GM03348 (cell line): ENCODE measurements at places on chromosomes 7 and 10.

- peak; percentile 52 for DNase-seq
Measured at GRCh38 chr10:110067960-110068770, 60.4 kb downstream of the ADD3 start.

DNA sequence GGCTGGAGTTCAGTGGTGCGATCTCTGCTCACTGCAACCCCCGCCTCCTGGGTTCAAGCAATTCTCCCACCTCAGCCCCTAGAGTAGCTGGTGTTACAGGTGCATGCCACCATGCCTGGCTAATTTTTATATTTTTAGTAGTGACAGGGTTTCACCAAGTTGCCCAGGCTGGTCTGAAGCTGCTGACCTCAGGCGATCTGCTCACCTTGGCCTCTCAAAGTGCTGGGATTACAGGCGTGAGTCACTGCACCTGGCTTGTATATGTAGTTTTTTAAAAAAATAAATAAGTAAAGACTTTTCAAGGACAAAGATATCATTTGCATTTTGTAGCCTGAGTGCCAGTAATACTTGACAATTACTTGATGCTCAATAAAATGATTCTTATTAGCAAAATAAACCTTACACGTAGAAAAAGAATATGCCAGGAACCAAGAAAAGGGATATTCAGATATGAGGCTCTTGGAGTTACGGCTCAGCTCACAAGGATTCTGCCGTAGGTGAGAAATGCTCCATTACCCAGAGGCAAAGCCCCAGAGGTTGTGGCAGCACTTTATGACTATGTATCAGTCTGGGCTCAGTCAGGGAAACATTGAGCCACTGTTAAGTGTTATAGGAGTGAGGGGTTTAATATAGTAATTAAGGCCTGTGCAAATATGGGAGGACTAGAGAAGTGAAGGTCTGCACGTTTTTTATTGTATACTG, 98.5 kb downstream of the TPST1 start:
- no peak for DNase-seq

DNA sequence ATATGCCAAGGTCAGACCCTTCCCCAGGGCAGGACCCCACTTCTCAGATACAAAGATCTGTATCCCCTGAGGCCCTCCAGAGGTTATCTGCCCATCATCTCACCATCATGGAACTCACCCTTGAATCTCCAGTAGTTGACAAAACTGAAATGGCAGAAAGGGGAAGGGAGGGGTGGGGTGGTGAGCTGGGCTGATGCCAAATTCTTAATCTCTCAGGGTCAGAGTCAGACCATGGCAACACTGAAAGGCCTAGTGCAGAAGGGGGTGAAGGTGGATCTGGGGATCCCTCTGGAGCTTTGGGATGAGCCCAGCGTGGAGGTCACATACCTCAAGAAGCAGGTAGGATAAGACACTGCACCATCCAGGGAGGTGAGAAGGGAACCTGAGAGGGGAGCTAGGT, 3.1 kb downstream of the CNPY4 start:
- DNase-seq, result no peak

GRCh38 chr7:107939573-107940489, 48.8 kb downstream of the DLD start:
- DNase-seq, result peak; percentile 70

DNA sequence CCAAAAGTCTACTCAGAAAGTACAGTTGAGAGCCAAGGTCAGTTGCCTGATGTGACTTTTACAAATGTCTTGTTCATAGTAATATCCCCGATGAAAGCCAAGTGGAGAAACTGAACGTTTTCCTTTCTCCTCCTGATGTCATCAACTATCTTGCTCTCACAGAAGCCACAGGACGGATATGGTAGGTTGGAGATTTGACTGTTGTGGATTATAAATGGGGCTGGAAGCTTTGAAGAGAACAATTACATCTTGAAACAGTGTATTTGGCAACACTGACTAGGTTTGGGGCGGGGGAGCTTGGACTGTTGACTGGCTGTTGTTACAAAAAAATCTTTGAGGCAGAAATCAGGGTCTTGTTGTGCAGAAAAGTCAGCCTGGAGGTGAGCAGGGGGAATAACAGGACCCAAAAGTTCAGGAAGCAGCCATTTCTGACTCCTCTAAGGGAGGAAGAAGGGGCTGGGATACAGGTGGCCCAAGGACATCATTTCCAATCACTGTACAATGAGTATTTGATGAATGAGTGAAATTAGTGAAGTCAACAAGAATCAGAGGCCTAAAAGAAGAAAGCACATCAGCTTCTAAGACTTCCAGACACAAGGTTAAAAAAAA, 24.3 kb downstream of the PLEKHS1 start:
- no peak for DNase-seq

DNA sequence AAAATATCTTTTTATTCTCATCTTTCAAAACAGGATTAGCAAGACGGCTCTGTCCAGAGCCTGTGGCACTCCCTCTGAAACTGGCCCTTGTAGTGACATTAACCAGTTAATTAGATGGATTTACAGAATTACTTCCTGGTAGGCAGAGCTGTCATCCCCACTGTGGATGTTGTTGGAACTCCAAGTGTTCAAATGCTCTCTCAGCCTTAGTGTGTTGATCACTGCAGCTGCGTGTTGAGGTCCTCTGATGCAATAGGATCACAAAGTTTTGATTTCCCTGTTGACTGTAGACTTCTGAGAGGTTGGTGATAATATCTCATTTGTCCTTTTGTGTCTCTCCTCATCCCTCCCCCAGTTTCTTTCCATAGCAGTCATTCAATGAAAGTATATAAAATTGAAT, 117.3 kb upstream of the CDK6 start:
- peak; percentile 5 for DNase-seq

- DNase-seq, result no peak
Measured at GRCh38 chr7:15874774-15875173, 188.3 kb upstream of the MEOX2 start.

GRCh38 chr7:105691680-105692564, 110.6 kb upstream of the EFCAB10 start:
- peak; percentile 60 for DNase-seq

DNA sequence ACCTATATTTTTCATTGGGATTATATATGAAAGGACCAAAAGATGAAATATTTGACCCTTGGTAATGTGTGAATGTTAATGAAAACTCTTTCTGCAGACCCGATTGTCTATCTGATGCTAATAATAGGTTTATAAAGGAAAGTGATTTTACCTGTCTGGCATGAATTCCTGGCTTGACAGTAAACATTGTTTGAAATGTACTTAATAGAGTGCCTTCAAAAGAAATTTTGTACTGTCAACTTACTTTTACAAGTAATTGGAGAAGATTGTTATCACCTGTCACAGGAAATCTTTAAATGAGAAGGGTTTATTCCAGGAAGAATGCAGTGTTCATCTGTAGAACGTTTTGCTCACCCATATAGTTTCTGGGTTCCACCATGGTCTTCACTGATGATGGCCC, 588.2 kb downstream of the INHBA start:
- DNase-seq, result no peak

DNA sequence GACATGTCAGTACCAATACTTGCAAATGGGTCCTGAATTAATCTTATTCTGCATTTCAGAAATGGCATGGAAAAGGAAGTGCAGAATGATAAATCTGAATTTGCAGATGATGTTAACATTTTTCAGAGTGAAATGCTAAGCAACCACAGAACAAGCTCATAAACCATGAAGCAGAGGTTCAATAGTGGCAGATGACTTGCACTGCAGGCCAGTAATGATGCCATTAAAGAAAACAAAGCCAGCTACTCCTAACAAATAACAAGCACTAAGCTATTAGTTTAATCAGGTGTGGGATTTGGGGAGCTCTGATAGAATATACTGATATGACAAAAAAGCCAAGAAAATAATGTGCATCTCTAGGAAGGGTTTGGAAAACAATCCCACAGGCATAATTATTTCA, 85.4 kb downstream of the FAM13C start:
- no peak for DNase-seq

DNA sequence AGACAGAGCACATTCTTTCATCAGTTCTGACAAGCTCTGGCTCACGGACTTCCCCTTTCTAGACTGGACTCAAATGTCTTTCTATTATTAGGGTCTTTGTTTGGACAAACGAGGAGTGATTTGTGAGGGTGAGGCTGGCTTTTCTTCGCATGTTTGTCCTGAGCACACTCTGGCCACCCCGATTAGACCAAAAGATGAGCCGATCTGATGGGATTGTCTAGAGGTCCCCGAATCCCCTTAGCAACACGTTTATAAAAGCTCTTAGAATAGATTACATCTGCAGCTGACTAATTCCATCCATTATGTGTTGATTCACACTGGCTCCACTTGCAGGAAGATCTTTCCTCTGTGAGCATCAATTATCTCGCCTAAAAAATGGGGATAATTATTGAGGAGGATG, 675.4 kb upstream of the AUTS2 start:
- no peak for DNase-seq

- DNase-seq, result peak; percentile 55
Measured at GRCh38 chr7:139995017-139995915, 67.5 kb downstream of the PARP12 start.

DNA sequence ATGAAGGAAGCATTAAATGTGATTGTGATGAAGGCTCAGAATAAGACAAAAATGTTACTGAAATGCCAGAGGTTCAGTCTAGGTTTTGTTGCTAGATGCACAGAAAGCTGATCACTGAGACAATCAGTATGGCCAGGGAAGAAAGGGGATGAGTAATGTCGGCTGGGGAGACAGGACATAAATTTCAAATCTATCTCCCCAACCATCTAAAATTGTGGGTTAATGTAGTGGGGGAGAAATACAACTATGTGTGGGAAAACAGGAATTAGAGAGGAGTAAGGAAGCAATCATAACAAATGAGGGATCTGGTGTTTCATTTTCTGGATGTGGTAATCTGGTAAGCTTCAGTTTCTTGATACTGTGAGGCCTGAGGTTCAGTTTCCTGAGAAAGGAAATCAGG, 1111.0 kb downstream of the XPNPEP1 start:
- DNase-seq, result peak; percentile 5

GRCh38 chr10:80104066-80104926, 25.8 kb downstream of the TMEM254 start:
- peak; percentile 77 for DNase-seq

DNA sequence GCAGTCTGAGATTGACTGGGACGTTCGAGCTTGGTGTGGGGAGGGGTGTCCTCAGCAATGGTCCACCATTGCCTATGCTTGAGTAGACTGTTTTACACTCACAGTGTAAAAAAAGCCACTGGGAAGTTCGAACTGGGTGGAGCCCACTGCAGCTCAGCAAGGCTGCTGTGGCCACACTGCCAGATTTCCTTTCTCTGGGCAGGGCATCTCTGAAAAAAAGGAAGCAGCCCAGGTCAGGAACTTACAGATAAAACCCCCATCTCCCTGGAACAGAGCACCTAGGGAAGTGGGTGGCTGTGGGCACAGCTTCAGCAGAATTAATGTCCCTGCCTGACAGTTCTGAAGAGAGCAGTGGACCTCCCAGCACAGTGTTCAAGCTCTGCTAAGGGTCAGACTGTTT, 80.3 kb downstream of the BICC1 start:
- no peak for DNase-seq

DNA sequence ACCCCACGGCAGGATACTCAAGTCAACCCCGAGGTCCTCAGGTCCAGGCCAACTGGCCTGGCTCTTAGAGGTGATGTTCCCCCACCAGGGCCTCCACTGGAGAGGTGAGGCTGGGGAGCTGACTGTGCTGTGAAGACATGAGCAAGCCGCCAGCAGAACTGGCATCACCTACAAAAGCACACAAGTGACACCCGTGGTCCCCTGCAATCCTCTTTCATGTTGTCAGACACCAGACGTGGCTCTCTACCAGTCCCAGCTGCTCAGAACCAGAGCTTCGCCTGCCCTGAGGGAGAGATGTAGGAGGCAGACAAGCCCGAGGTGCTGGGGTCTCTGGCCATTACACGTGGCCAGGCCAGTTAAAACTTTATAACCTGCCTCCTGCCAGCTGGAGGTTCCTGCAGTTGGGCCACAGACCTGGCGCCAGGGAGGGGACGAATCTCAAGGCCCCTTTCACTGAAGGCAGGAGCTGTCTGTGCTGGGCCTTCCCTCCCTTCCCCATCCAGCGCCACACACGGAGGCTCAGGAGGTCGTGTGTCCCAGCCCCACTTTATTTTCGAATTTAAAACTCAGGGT, 2.2 kb downstream of the COMTD1 start:
- no peak for DNase-seq

DNA sequence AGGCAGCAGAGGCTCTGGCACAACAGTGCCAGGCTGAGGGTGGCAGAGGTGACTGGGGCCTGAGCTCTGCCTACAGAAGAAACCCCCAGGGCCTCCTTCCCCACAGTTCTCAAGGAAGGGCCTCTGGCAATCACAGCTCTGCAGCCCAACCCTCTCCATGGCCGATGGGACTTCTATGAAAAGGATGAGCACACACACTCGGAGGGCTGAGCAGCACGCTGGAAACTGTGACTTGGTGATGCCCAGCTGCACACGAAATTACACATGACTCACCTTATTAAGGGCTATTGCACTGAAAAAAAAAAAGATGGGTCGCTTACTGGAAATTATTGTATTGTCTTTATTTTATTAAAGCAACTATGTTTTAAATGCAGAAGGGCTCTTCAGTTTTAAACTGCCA, 42.9 kb upstream of the LRRC18 start:
- DNase-seq, result no peak

- no peak for DNase-seq
Measured at GRCh38 chr7:151673216-151673615, 153.5 kb upstream of the RHEB start.

- no peak for DNase-seq
Measured at GRCh38 chr10:44306762-44307161, 78.1 kb downstream of the CXCL12 start.

DNA sequence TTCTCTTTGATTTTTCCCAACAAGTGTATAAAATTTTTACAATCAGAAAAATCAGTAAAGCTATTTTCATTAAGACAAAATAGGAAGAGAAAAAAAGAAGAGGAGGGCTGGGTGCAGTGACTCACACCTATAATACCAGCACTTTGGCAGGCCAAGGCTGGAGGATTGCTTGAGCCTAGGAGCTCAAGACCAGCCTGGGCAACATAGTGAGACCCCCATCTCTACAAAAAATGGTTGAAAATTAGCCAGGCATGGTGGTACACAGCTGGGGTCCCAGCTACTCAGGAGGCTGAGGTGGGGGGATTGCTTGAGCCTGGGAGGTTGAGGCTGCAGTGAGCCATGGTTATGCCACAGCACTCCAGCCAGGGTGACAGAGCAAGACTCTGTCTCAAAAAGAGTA, 172.3 kb downstream of the AKR1D1 start:
- DNase-seq, result no peak

DNA sequence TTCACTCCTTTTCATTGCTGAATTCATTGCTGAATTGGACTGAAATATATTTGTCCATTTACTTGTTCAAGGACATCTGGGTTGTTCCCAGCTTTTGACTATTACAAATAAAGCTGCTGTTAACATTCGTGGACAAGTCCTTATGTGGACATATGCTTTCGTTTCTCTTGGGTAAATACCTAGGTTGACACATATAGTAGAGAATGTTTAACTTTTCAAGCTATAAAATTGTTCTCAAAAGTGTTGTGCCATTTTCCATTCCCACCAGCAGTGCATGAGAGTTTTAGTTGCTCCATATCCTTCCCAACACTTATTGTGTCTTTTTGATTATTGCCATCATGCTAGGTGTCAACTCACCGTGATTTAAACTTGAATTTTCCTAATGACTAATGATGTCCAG, 17.5 kb upstream of the CPVL start:
- DNase-seq, result no peak

GRCh38 chr7:150975536-150976319, 2.4 kb downstream of the KCNH2 start:
- DNase-seq, result no peak

GRCh38 chr7:151206914-151207313, 3.4 kb downstream of the H2BK1 start:
- DNase-seq, result no peak

- no peak for DNase-seq
Measured at GRCh38 chr10:3046210-3046779, 21.1 kb upstream of the PFKP start.

GRCh38 chr7:33669251-33669670, 236.1 kb upstream of the BMPER start:
- DNase-seq, result no peak
